Cortex of kidney (tissue), 1 donor: ENCODE measurements at places on chromosomes 11 and 22.

DNA sequence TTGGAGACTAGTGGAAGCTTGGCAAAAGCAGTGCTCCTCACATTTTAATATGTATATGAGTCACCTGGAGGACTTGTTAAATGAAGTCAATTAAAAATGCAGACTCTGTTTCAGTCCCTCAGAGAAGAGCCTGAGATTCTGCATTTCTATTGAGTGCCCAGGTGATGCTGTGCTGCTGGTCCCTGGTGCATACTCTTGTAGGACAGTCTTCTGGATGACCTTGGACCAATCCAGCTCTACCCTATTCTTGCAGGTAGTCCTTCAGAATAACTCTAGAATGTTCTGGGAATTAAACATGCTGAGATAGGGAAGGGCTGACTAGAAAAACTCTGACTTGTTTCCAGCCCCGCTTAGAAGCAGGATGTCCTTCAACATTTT is 115.9 kb downstream of the CASP12 start:
- DNase-seq, result no peak

DNA sequence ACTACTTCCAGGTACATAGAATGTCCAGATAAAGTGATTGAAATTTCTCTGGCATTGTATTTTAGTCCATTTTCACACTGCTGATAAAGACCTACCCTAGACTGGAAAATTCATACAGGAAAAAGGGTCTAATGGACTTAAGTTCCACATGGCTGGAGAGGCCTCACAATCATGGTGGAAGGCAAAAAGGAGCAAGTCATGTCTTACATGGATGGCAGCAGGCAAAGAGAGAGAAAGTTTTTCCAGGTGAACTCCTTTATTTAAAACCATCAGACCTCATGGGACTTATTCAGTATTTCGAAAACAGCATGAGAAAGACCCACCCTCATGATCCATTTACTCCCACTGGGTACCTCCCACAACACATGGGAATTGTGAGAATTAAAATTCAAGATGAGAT is 1359.7 kb upstream of the RAG2 start:
- no peak for DNase-seq

GRCh38 chr22:45207981-45208664 is 32.6 kb downstream of the KIAA0930 start:
- no peak for DNase-seq

GRCh38 chr11:27282806-27283205 is 80.2 kb downstream of the CCDC34 start:
- DNase-seq, result no peak

DNA sequence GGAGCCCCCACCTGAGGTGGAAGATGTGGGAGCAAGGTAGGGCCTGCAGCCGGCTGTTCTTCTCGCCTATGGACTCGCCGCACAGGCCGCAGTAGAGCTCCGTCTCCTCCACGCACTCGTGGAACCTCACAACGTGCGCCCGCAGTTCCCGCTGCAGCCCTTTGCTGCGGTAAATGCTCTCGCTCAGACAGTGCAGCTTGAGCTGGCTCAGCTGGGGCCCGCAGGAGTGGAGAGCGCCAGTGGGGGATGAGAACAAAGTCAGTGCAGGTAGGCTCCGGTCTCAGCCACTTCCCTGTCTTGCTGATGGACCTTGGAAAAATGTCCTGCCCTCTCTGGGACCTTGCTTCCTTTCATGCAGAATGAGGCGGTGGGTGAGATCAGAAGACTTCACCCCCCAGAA is 10.2 kb downstream of the RAPSN start:
- DNase-seq, result no peak

DNA sequence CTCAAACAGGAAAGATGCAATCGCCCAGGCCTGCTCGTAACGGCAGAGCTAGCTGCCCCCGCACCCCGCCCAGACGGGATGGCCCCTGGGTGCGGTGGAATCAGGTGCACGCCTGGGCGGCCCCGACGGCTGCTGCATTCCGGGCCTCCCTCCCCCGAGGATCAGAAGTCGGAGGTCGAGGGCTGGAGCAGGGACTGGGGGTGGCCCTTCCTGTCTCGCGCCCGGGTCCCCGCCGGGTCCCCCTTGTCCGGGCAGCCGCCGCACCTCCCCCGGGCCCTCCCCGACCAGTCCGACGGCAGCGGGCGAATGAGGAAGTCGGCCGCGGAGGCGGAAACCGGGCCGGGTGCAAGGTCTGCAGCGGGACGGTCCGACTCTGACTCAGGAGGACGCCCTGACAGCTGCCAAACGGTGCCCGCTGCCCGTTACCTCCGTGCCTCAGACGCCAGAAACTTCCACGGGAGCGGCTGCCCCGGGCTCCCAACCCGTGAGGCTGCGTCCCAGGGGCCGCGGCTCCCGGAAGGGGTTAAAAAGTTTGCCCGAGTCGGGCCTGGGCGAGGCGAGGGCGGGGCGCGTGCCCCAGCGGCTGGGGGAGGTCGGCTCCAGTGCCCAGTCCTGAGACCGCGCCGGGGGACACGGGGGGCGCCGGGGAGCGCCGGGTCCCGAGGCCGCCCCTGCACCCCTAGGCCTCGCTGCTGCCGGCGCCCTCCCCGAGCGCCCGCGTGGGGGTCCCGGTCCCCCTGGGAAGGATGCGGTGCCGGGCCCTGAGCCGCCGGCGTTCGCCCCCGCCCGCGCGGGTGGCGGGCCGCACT is 663 bp downstream of the MYH9 start:
- no peak for DNase-seq
